Activated effector memory CD4-positive, alpha-beta T cell treated with Interleukin-2 at 50 U/mL for 16 hours (primary cell): ENCODE measurements at places on chromosomes 12 and 14.

DNA sequence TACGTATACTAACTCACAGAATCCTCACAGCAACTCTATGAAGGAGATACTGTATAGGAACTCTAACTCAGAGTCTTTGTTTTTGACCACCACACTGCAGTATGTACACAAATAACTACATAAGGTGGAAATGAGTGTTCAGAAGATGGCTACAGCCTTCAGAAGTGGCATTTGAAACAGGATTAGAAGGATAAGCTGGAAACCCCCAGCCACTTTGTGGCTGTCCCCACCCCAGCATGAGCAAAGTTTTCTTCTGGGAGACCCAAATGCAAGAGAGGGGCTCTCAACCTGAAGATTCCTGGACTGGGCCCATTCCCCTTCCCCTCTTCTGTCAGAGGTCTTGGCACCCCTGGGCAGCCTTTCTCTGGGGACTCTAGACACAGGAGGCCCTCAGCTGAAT lies 43.2 kb upstream of the PNMA1 start:
- DNase-seq = no peak

GRCh38 chr12:6158255-6158654 lies 33.8 kb upstream of the VWF start:
- DNase-seq = no peak

DNA sequence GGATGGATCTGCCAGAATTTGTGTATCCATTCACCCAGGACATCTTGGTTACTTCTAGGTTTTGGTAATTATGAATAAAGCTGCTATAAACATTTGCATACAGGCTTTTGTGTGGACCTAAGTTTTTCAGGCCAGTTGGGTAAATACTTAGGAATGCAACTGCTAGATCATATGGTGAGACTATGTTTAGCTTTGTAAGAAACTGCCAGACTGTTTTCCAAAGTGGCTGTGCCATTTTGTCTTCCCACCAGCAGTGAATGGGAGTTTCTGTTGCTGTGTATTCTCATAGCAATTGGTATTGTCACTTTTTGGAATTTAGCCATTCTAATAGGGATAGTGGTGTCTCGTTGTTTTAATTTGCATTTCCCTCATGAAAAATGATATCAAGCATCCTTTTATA lies 133.0 kb downstream of the KIF26A start:
- DNase-seq = no peak

- DNase-seq = no peak
Observed at GRCh38 chr12:128586451-128587029, 237.2 kb downstream of the SLC15A4 start.

DNA sequence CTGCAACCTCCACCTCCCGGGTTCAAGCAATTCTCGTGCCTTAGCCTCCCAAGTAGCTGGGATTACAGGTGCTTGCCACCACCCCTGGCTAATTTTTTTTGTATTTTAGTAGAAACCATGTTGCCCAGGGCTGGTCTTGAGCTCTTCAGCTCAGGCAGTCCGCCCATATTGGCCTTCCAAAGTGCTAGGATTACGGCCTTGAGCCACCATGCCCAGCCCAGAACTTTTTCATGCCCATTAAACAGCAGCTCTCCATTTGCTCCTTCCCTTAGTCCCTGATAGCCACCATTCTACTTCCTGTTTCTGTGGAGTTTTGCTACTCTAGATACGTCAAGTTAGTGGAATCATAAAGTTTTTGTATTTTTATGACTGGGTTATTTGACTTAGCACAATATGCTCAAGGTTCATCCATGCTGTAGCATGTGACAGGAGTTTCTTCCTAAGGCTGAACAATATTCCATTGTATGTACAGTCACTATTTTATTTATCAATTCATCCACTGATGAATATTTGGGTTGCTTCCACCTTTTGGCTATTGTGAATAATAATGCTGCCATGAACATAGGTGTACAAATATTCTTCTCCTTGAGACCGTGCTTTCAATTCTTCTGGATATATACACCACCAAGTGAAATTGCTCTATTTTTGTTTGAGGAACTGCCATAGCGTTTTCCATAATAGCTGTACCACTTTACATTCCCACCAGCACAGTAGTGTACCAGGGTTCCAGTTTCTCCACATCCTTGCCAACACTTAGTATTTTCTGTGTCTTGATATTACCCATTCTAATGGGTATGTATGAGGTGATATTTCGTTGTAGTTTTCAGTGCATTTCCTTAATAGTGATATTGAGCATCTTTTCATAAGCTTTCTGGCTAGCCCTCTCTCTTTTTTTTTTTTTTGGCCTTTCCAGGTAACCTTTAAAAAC lies 15.0 kb downstream of the ATF1 start:
- no peak for DNase-seq

DNA sequence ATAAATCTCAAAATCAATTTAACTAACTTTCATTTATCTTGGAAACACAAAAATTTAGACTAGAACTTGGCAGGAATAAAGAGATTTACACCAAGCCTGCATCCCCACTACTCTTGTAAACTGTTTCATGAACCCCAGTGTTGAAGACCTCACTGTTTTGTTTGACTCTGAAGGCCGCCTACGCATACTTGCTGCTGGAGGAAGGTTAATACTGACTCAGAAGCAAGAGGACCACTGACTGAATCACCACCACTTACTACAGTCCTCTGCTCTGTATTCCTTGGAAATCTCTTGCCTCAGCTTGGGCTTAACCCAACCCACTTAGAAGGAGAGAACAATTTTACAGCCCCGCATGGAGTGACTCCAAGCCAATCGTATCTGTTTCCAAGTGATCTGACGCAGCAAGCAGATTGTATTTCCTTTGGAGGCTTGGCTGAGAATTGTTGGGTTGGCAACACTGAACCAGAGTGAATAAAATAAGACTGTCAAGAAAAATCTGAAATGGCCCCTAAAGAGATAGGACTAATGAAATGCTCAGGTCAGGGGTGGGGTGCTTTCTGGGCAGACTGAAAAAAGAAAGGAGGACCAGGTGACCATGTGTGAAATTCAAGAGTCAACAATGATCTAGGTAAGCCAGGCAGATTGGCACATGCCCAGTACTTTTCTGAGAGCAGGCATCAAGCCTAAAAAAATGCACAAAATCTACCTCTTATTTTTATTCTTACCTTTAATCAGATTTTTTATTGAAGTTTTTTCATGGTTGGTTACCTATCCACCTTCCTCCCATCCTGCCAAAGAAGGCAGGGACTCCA lies 248.6 kb downstream of the ZFP36L1 start:
- no peak for DNase-seq

DNA sequence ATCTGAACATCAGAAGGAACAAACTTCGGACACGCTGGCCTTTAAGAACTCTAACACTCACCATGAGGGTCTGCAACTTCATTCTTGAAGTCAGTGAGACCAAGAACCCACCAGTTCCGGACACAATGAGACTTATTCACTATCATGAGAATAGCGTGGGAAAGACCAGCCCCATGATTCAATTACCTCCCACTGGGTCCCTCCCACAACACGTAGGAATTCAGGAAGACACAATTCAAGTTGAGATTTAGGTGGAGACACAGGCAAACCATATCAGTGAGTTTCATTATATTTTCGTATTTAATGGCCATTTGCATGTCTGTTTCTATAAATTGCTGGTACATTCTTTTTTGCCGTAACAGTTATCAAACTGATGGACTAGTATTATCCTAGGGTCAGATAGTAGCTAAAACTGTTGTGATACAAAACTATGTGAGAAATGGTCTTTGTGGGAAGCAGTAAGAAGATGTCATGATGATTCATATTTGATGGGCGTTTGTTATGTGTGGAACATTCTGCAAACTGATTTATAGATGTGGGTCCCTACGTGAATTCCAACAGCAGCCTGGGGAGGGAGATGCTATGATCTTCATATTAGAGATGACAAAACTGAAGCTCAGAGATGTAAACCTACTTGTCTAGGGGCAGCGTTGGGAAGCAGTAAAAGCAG lies 282.4 kb upstream of the TMEM132C start:
- no peak for DNase-seq

DNA sequence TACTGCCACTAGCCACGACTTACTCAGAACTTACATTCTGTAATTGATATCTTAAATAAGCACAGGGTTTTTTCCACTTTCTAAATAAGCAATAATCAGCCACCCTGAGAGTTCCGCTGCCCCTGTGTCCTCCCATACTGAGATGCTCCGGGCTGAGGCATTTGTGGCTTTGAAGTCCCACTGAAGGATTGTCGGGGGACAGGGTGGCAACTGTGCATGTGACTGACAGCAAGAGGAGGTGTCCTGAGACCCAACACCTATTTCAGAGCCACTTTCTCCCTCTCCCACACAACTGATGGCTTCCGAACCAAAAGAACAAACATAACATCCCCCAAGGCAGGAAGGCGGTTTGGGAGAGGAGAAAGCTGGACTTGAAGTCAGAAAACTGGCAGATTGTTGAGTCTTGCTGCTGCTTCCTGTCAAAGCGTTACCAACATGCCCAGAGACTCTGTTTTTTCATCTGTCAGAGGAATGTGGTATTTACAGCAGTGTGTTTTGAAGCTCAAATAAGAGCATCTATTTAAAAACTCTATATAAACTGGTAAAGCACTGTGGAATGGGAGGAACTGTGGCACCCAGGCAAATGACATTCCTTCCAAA lies 157.9 kb upstream of the FKBP4 start:
- DNase-seq = no peak

- DNase-seq = no peak
Observed at GRCh38 chr12:40820794-40821484, 128.7 kb downstream of the CNTN1 start.

DNA sequence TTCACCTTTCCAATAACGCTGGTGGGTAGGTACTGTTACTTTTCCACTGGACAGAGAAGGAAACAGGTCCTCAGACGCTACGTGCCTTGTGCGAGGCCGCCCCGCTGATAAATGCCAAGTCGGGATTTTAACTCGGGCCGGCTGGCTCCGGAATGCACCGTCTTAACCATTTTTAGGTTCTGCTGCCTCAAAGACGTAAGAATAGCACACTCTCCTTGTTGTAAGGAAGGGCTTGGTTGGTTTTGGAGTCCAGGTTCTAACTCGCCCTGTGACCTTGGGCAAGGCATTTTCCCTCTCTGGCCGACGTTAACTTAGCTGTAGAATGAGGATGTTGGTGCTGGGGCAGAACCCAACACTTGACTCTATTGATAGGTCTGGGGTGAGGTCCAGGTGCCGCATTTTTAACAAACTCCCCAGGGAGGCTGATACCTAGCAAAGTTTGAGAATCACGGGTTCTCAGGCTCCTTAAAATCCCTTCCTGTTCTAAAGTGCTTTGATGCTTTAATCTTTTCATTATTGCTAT lies 814 bp downstream of the ANKRD13A start:
- DNase-seq = no peak

- DNase-seq = no peak
Observed at GRCh38 chr12:11763760-11764520, 114.5 kb downstream of the ETV6 start.
